Pancreas (tissue), 10 donors: ENCODE measurements at places on chromosomes 11 and 22. TPM values are rescaled to one million over a fixed set of nuclear protein-coding genes. Genes with fewer than 3 reads are reported as not detected.
A peak's percentile ranks its signal among the peaks of the same experiment; 100 is the strongest.

- DNase-seq: no peak
- no peak overlapping the region for H3K4me3 ChIP-seq
- H3K27ac ChIP-seq: no peak overlapping the region
- H3K36me3 ChIP-seq: no peaks in the 10 kb centered on the region
- H3K27me3 ChIP-seq: no peaks in the 10 kb centered on the region
- H3K4me1 ChIP-seq: peaks cover 4% of the 10 kb centered on the region
Measured at GRCh38 chr11:875769-876301, 33.2 kb downstream of the TSPAN4 start.

- no peaks in the 10 kb centered on the region for H3K27me3 ChIP-seq
- H3K4me3 ChIP-seq: no peak overlapping the region
- H3K4me1 ChIP-seq: peaks cover 23% of the 10 kb centered on the region
Measured at GRCh38 chr22:38267086-38267485, 5.7 kb downstream of the TMEM184B start.

DNA sequence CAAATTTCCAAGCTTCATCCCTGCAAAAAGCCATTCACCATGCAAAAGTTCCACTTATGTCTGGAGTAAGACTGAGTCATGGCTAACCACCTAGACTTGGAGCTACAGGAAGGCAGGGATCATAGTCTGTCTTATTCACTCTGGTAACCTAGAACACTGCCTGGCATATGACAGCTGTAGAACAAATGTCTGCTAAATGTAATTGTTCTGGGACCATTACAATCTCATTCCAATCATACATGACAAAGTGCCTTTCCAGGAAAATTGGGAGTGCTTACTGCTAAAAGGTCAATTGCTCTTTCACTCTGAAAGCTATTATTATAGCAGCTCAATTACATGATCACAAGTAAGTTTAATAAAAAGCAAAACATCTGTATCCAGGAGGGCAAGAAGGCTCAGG lies 99.1 kb upstream of the CHRM4 start:
- H3K4me3 ChIP-seq: no peak overlapping the region
- no peaks in the 10 kb centered on the region for H3K4me1 ChIP-seq
- DNase-seq: no peak

GRCh38 chr11:115396533-115396932 lies 107.7 kb downstream of the CADM1 start:
- H3K27me3 ChIP-seq: no peaks in the 10 kb centered on the region
- H3K4me1 ChIP-seq: no peaks in the 10 kb centered on the region
- no peaks in the 10 kb centered on the region for H3K36me3 ChIP-seq
- no peak overlapping the region for H3K4me3 ChIP-seq

DNA sequence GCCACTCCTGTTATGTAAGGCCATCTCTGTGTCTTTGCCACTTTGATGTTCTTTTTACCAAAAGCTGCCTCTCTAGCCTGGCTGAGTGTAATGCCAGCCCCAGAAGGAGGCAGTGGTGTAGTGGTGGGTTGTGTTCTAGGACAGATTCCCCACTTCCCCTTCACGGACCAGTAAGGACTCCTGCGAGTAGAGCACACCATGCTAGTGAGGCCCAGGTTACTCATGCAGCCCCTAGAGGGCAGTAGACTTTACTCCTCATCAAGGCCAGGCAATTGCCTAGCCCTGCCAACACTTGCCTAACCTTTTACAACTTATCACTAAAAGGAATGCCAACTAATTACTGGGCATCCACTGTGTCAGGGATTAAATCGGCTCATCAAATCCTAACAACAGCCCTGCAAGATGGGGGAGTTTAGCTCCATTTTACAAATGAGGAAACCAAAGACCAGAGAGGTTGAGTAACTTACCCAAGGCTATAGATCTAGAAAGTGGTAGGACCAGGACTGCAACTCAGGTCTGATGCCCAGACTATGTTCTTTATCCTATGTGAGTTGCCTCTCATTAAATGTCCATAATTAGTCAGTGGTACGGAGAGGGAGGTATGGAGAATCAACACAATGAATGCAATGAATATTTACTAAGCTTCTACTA lies 75.3 kb downstream of the APIP start:
- DNase-seq: peak; percentile 27
- H3K4me1 ChIP-seq: no peaks in the 10 kb centered on the region
- no peak overlapping the region for H3K4me3 ChIP-seq
- H3K36me3 ChIP-seq: no peaks in the 10 kb centered on the region

DNA sequence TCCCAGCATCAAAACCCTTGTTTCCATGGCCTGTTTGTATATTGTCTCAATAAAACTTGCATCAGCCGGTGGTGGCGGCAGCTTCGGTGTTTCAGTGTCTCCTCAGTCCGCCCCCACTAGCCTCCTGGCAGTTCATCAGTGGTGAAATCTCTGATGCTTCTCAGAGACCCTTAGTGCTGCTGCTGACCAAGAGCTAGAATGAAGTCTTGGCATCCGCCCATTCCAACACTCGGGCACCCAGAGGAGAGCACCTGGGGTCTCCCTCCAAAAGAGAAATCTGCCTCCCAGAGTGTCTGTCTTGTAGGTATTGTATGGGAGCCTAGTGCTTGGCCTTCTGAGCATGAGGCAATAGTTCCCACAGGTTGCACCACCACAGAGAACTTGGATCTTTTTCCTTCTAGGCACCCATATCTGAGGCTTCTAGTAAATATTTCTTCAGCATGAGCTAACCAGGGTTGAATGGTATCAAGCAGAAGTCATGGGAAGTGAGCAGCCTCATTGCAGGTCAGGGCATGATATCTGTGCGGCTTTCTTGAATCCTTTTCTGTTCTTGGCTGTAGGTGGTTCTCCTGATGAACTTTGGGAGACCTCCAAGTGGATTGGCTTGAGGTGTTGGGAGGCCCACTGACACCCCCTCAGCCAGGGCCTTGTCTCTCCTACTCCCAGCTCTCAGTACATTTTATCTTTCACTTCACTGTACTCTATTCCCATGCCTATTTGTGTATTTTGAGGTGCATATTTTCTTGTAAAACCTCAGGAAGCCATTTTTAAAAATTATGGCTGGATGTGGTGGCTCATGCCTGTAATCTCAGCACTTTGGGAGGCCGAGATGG lies 13.2 kb upstream of the AIFM3 start:
- H3K4me3 ChIP-seq: no peak overlapping the region
- H3K27ac ChIP-seq: peak overlapping the region; percentile 13
- no peaks in the 10 kb centered on the region for H3K27me3 ChIP-seq

GRCh38 chr22:35465109-35465701 lies 65.3 kb downstream of the MCM5 start:
- no peak overlapping the region for H3K4me3 ChIP-seq
- no peak overlapping the region for H3K27ac ChIP-seq
- H3K36me3 ChIP-seq: no peaks in the 10 kb centered on the region
- no peaks in the 10 kb centered on the region for H3K4me1 ChIP-seq
- no peak for DNase-seq
- H3K27me3 ChIP-seq: no peaks in the 10 kb centered on the region

GRCh38 chr11:121894581-121894980 lies 221.4 kb downstream of the BLID start:
- DNase-seq: no peak
- H3K27me3 ChIP-seq: no peaks in the 10 kb centered on the region
- H3K4me3 ChIP-seq: no peak overlapping the region
- H3K36me3 ChIP-seq: no peaks in the 10 kb centered on the region
- H3K27ac ChIP-seq: no peak overlapping the region

The KCTD21 gene
- total RNA-seq: 2.4 TPM

The APOL1 gene
- total RNA-seq: 7.8 TPM

The OR8G5 gene
- not detected for total RNA-seq

The PLET1 gene
- total RNA-seq: not detected

The SNU13 gene
- total RNA-seq: 59.1 TPM
